ENCODE measurements at places on chromosomes 1 and 21.

DNA sequence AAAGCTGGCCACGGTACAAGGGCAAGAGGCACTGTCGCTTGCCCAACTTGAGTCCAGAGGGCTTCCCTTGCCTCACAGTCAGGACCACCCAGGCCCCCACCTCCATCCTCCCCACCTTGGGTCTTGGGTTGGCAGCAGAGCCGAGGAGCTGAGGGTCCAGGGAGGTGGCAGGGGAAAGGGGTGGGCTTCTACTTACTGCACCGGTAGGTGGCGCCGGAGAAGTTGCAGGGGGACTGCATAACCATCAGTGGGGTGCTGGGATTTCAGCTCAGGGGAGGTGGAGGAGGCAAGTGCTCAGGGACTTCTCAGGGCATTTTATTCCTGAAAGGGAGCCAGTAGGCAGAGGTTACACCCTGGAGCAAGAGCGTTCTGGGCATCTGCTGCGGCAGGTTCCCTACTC lies 44.0 kb downstream of the TRIM62 start:
- peak; percentile 26 for DNase-seq

- no peak for DNase-seq
Observed at GRCh38 chr1:14894811-14895560, 258.6 kb upstream of the TMEM51 start.

- peak; percentile 3 for DNase-seq
Observed at GRCh38 chr1:176897350-176898236, 266.9 kb downstream of the ASTN1 start.

GRCh38 chr21:45455674-45456583 lies 51.0 kb downstream of the COL18A1 start:
- no peak for DNase-seq

DNA sequence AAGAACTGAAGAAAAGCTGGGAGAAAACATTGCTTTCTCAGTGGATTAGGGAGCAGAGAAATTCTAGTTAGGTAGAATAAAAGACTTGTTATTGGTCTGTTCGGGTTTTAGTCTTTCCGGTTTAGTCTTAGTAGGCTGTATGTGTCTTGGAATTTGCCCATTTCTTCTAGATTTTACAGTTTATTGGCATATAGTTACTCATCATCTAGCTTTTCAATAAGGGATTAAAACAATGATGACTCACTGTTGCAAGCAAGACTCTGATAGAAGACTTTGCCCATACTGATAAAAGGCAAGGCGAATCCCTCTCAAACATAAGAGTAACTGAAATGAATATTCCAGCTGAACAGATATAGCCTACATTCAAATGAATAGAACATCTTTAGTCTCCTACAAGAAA lies 62.3 kb downstream of the GPR137B start:
- no peak for DNase-seq

GRCh38 chr21:25107708-25108107 lies 499.6 kb downstream of the MRPL39 start:
- no peak for DNase-seq

GRCh38 chr1:11918799-11919519 lies 7.3 kb downstream of the KIAA2013 start:
- no peak for DNase-seq

- DNase-seq = no peak
Observed at GRCh38 chr1:151290709-151291303, 8.7 kb downstream of the ZNF687 start.

GRCh38 chr1:2644171-2644570 lies 11.4 kb upstream of the MMEL1 start:
- DNase-seq = no peak

DNA sequence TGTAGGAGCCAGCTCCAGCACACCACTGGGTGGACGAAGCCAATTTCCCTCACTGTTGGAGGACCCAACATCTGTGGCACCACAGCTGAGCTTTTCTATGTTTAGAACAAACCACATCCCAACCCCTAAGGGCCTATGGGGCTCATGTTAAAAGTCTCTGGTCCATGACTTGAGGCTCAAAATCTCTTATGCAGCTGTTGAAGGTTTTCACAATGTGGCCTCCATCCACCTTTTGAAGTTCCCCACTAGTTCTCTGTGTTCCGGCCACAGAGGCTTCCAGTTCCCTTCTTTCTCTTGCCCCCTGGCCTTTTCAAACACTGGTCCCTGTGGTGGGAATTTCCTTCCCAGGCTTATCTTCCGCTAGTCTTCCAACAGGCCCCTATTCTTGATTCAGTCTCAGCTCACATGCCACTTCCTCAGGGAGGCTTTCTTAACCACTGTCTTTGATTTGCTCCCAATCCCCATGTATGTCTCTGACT lies 3.9 kb upstream of the IFNLR1 start:
- DNase-seq = no peak

DNA sequence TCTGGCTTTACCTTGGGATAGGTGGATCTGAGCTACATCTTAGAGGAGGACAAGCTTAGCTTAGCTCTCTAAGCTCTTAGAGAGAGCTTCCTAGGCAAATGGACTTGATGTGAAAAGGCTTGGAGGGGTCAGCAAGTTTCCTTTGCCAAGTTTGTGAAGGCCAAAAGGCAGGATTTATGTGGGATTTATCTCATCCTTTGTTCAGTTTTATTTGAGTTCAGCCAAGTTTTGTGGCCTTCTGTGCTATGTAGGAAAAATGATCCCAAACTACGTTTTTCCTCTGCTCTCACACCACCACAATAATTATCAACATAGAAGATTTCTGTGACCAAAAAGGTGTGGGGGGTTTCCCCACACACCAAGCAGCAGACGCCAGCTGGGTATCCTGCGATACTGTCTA lies 26.0 kb upstream of the RNF11 start:
- DNase-seq = no peak

GRCh38 chr1:25549273-25550154 lies 6.1 kb downstream of the LDLRAP1 start:
- DNase-seq = peak; percentile 72

DNA sequence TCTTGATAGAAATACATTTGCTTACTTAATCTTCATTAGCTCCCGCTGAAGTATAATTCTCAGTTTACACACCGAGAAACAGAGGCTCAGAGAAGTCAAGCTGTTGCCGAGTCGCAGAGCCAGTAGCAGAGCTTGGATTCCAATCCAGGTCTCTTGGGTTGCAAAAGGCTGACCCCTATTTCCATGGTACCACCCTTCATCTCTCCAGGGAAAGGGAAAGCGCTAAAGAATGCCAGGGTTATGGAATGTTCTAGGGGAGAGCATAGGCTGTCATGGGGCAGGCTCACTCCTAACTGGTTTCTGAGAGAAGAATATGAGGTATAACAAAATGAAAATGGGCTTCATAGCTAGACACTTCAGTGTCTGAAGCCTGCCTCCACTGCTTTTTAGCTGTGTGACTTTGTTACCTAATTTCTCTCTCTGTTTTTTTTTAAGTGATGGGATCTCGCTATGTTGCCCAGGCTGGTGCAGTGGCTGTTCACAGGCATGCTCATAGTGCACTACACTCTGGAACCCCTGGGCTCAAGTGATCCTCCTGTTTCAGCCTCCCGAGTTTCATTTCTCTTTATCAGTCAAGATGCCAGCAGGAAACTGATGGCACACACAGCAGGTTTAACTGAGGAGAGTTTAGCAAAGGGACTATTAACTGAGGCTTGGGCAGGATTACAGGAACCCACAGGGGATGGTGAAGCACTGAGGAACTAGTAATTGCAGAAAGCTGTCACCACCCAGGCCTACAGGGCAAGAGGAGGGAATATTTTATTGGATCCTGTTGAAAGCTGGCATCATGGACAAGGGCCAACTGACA lies 25.5 kb upstream of the ATF3 start:
- no peak for DNase-seq

GRCh38 chr21:45819478-45820170 lies 161.9 kb upstream of the COL6A1 start:
- DNase-seq = no peak

- no peak for DNase-seq
Observed at GRCh38 chr1:62250126-62250726, 55.6 kb downstream of the L1TD1 start.

DNA sequence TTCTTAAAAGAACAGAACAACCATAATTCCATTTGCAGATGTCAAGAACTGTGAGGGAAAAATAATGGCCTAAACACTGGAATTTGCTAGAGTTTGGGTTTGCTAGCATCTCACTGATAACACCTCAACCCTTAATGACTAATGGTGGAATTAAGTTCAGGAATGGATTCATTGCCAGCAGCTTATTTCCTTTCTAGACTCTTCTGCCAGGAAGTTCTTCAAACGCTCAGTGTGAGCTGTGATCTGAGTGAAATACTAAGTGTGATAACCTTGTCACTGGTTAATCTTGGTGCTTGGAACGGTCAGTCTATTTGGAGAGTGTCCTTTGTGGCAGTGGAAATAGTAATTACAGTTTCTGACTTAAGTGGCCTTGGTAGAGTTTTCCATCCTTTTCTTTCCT lies 21.6 kb upstream of the PLEKHM2 start:
- no peak for DNase-seq

DNA sequence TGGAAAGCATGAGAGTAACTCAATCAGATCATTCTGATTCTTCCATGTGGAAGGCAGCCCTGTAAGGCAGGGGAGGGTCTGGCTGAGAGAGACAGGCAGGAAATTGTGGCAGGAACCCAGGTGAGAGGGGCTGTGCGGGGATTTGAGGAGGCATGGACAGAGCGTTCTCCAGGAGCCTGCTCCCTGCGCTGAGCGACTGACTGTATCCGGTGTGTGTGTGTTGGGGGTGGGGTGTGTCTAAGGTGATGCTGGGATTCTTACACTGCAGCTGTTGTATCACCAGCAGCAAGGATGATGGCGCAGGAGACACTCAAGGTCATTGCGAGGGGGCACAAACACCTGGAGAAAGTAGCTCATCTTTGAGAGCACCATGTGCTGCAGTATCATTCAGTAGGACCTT lies 128.5 kb downstream of the RHOU start:
- DNase-seq = no peak

DNA sequence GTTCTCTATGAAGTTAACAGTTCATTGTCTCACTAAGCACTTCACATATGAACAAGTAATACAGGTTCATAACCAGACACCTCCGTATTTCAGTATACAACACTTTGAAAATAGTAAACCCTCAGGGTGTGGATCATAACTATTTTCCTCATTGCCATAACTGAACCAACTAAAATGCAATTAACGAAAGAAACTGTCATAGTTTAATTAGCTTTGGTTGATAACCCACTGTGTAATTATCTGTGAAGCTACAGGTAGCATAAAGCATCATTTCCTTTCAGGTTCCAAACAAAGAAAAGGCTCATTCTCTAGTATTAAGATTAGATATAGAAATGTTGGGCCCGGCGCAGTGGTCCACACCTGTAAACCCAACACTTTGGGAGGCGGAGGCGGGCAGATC lies 58.5 kb downstream of the EIF4G3 start:
- DNase-seq = no peak

DNA sequence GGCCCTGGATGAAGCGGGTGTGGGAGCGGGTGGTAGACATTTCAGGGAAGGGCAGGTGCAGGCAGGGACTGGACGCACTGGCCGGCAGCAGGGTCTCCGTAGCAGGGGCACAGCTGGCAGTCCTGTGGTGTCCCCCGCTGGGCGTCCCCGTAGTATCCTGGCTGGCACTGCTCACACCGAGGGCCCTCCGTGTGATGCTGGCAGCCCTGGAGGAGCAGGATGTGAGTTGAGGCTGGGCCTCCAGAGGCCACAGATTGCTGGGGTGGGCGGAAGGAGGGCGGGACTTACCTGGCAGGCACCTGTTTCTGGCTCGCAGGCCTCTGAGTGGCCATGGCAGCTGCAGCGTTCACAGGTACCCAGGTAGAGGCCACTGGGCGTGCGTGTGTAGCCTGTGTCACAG lies 62.3 kb downstream of the LDLRAD2 start:
- DNase-seq = no peak

GRCh38 chr1:9207715-9208114 lies 26.9 kb upstream of the H6PD start:
- DNase-seq = no peak

DNA sequence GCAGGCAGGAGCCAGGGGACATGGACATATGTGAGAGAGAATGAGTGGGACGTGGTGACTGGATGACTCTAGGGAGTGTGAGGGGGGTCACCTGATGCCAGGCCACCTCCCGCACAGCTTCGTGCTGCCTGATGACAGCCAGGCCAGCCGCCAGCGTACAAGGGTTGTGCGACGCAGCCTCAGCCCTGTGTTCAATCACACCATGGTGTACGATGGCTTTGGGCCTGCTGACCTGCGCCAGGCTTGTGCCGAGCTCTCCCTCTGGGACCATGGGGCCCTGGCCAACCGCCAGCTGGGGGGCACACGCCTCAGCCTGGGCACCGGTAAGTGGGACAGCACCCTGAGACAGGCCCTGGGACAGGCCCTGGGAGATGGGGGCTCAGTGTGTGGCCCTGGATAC lies 11.3 kb downstream of the SYTL1 start:
- no peak for DNase-seq

DNA sequence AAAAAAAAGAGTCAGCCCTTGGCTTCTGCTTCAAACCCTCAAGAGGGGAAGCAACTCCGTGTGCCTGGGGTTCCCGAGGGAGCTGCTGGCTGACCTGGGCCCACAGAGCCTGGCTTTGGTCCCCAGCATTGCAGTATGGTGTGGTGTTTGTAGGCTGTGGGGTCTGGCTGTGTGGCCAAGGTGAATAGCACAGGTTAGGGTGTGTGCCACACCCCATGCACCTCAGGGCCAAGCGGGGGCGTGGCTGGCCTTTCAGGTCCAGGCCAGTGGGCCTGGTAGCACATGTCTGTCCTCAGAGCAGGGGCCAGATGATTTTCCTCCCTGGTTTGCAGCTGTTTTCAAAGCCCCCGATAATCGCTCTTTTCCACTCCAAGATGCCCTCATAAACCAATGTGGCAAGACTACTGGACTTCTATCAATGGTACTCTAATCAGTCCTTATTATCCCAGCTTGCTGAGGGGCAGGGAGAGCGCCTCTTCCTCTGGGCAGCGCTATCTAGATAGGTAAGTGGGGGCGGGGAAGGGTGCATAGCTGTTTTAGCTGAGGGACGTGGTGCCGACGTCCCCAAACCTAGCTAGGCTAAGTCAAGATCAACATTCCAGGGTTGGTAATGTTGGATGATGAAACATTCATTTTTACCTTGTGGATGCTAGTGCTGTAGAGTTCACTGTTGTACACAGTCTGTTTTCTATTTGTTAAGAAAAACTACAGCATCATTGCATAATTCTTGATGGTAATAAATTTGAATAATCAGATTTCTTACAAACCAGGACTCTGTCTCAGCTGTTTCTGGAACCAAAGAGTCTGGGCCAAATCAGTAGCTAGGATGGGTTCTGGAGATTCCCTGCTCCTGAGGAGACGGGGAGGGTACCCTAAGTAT lies 26.8 kb upstream of the KDM4A start:
- DNase-seq = no peak

All from CD4-positive, alpha-beta T cell treated with Interleukin-21 for 1 hour (primary cell).